Activated T-helper 17 cell treated with anti-CD3 and anti-CD28 coated beads, Interleukin-2, amount 50 U/mL, for 72 hours (primary cell): ENCODE measurements at places on chromosomes 2 and 18.

- peak; percentile 61 for ATAC-seq
Observed at GRCh38 chr18:58562146-58562998, 66.5 kb downstream of the ALPK2 start.

- peak; percentile 82 for ATAC-seq
Observed at GRCh38 chr2:37554687-37555086, 116.8 kb downstream of the CDC42EP3 start.

- peak; percentile 31 for ATAC-seq
Observed at GRCh38 chr2:219272995-219273394, 6.2 kb upstream of the DNAJB2 start.

DNA sequence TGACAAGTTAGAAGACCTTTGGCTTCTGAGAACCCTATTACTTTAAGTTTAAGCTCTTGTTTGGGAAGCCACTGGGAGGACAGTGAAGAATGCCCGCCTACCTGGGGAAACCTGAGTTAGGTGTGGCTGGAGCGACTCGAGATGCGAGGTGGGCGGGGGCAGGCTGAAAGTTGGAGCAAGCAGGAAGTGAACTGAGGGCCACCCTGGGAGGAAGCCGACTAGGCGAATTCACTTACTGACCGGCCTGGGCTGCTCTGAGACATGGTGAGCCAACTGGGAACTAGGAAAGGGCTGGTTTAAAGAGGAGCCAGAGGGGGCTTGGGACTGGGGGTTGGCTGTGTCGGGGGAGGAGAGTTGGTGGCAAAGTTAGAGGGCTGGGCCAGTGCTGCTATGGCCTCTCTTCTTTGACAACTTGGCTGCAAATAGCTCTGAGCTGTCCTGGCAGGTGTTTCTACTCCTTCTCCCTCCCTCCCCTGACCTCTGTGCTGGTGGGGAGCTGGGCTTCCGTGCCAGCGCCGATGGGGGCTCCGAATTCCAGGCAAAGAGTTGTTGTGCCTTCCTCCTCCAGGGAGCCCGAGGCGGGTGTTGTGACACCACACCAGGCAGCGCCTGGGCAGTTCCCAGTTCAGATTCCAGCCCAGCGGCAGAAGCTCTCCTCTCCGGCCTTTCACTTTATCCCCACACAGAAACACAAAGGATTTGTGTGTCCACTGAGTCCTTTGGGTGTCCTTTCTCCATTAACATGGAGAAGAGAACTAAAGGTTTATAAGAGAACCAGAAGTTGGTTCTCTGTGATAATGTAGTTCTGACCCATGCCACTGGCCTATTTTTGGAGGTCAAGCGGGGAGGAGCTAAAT, at the start of gene VAMP8:
VAMP8 (plus strand) TSS at position 201 of the 857 bp plus-strand sequence; CDS start at position 262, 61 bp downstream.
- ATAC-seq, result peak; percentile 90

DNA sequence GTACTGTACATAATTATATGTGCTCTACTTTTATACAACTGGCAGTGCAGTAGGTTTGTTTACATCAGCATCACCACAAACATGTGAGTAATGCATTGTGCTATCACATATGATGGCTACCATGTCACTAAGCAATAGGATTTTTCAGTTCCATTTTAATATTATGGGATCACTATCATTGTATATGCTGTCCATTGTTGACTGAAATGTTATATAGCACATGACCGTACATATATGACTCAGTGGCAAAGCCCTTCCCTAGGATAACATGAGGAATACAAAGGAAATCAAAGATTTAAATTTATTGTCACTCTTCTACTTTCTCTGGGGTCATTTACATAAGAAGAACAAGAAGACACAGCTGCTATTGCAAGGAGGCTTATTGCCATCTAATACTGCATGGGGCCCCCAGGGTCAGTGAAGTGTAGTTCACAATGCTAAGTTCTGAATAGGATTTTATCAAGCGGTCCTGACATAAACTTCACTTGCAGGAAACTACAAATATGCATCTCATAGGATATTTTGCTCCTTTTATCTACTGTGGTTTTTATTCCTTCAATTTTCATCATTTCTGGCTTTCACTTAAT, 21.8 kb downstream of the PDE1A start:
- ATAC-seq, result no peak

- ATAC-seq, result no peak
Observed at GRCh38 chr2:215687149-215688031, 251.5 kb upstream of the FN1 start.

DNA sequence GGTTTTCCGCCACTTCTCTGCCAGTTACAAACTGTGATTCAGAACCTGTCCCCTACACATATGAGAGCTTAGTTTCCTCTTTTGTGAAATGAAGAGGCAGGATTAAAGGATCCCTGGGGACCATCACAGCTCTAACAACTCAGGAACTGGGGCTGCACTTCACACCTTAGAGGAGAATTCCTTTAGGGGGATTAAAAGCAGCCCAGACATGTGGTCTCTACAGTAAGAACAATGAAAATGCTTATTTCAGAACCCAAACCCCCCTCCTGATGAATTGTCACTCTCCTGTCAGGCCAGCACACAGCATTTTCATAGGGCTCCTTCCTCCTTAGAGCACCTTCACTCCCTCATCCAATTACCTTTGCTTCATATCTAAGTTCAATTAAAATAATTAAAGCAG, 101.5 kb upstream of the NEDD4L start:
- ATAC-seq, result no peak

- ATAC-seq, result no peak
Observed at GRCh38 chr2:100011272-100011731, 131.1 kb downstream of the AFF3 start.

DNA sequence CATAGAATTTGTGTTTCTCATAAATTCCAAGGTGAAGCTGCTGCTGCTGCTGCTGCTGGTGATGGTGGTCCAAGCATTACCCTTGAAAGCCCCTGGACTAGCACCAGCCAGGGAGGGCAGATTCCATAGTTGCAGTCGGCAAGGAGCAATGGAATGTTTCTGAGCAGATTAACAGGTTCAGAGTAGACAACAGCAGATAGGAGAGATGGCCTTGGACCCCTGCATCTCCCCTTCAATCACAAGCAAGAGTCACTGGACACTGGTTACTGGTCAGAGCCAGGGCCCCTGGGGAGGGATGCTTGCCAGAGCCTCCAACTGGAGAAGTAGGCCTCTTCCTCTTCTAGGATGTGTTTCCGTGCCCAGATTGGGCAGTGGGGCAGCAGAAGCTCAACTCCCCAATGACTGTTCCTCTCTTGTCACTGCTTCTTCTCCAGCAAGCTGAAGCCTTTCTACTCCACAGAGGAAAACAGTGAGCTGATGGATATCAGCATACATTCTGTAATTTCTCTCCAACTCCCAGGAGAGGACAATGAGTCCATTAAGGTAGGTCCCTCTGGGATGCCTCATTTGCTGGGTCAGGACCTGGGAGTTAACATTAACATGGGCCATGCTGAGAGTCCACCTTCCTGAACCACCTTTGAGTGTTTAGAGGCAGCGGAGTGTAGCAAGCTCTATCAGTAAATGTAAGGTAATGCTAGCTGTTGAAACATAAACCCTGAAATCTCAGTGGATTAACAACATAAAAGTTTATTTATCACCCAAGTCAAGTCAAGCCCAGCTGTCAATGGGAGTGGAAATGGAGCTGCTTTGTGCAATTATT, 35.3 kb downstream of the MROH2A start:
- no peak for ATAC-seq

- ATAC-seq, result peak; percentile 54
Observed at GRCh38 chr2:203191961-203192360, 46.9 kb upstream of the CYP20A1 start.

DNA sequence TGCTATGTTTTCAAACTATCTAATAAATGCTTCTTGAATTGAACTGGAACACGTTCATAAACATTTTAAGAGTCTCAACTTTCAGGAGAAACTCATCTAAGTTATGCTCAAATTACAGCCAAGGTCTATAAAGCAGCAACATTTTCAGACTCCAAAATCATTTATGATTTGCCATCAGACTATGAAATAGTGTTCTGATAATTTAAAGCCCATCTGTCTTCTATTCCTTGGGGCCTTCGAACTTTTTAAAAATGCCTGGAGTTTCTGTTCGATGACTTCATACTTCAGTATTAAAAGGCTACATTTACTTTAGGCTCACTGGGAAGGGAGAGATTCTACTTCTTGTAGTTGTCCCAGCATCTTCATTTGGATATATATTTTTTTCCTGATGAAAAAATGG, 73.6 kb upstream of the NXPH2 start:
- ATAC-seq, result no peak

DNA sequence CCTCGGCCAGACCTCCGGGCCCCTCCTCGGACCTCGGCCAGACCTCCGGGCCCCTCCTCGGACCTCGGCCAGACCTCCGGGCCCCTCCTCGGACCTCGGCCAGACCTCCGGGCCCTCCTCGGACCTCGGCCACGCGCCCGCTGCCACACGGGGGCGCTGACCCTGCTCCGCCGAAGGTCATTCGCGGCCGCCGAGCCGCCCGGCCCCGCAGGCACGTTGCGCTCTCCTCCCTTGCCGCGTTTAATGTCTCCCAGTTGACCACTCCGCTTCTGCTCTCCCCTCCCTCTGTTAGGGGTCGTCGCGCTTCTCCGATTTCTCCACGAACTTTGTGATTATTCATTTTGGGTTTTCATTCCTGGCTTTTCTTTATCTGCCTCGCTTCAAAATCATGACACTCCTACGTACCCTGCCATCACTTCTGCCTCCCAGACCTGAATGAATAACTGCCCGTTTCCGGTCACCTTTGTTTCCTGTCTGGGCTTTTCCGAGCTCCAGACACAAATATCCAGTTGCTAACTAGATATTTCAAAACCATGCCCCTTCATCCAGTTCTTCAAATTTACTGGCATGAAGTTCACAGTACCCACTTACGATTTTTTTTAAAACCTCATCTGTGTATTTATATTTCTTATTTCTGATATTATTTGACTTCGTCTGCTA, 14.8 kb upstream of the COLEC12 start:
- no peak for ATAC-seq

DNA sequence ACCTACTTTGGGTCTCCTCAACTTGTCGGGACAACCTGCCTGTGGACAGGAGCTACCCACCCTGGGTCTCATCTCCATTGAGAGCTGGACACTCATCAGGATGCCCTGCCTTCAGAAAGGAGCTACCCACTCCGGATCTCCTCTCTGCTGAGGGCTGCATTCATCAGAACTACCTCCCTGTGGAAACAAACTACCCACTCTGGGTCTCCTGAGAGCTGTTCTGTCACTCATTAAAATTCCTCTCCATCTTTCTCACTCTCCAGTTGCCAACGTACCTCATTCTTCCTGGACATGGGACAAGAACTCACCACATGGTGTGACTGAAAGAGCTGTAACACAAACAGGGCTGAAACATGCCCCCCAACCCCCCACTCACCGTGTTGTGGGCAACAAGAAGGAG, 22.5 kb upstream of the UBE2F start:
- no peak for ATAC-seq

GRCh38 chr2:98511981-98512380, 67.3 kb downstream of the INPP4A start:
- no peak for ATAC-seq

GRCh38 chr2:201971531-201972228, 62.0 kb upstream of the FZD7 start:
- no peak for ATAC-seq

DNA sequence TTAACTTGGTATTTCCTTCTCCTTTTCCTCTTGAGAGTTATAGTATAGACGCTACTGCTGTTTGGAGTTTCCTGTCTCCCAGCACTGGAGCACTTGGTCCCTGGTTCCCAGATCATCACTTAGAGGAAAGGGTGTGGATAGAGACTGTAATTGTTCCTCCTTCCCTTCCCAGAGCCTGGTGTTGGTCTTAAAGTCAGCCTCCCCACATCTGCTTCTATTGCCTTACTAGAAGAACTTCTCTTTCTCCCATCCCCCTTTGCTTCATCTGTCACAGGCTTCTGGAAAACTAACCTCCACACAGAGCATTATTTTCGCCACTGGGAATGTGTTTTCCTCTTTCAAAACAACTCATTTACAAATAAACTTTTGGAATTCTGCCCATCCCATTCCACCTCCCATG, 131.0 kb downstream of the CCDC85A start:
- ATAC-seq, result no peak

- no peak for ATAC-seq
Observed at GRCh38 chr2:144935736-144936135, 415.8 kb upstream of the ZEB2 start.

GRCh38 chr18:78918707-78919106, 60.9 kb upstream of the SALL3 start:
- ATAC-seq, result no peak
